ENCODE measurements at places on chromosomes 4 and X.

GRCh38 chr4:186861317-186861716 is 137.7 kb upstream of the FAT1 start:
- no peak for DNase-seq

DNA sequence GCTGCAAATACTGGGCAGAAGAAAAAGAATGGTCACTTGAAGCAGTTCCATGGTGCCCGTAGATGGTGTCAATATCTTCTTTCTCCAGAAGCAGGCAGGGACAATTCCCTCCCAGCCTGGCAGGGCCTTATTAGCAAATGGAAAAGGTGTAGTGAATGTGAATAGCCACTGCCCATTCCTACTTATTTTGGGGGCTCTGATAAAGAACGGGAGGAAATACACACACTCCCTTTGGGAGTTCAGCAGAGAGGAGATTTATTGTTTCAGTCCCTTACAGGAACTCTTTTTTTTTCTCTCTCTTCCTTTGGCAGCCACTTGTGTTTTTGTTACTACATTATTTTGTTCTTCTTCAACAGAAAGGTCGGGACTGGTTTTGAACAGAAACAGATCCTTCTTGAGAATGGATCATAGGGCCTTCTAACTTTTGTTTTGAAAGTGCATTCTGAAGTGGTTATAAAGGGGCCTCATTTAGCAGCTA is at the start of gene EMCN:
EMCN (minus strand) TSS at position 159 of the 478 bp plus-strand sequence; CDS start at position 51, 108 bp downstream.
- DNase-seq: no peak

DNA sequence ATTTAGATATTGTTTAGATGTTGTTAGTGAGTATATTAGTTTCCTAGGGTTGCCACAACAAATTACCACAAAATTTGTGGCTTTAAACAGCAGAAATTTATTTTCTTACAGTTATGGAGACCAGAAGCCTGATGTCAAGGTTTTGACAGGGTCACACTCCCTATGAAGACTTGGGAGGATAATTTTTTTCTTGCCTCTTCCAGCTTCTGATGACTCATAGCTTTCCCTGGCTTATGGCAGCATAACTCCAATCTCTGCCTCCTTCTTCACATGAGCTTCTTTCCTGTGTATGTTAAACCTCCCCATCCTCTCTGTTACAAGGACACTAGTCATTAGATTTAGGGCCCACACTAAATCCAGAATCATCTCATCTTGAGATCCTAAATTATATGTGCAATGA is 20.9 kb upstream of the RAB40A start:
- DNase-seq: no peak

DNA sequence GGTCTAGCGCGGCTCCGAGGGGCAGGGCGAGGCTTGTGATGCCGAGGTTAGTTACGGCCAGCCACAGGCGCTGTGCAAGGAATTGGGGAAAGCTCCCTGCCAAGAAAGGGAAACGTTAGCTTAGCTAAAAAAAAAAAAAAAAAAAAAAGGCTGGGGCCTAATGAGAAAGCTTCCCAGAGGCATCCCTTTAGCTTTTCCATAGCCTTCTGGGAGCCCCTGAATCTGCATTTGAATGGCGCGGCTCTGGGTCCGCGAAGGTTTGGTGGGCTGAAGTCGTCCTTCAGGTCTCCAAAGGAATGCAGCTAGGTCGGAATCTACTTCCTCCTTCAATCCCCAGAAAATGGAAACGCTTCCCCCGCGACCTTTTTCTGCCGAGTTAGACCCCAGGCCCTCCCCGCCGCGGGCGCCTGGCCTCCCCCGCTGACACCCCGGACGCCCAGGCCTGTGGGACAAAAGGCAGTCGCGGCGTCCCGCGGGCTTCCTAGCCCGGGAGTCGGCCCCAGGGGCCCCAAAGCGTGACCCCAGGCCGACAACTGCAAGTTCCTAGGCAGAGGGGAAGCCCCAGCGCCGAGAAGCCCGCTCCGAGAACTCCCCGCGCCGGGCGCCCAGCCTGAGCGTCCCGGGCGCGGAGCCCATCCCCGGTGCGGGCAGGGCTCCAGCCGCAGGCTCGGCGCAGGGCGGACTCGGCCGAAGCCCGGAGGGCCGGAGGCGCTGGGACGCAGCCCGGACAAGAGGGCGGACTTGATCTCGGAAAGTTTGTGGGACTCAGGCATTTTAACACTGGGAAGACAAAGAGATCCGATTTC is 605 bp upstream of the FAT1 start:
- DNase-seq: no peak

- no peak for DNase-seq
These were observed 5.6 kb downstream of the PRDM8 start for GRCh38 chr4:80202741-80203553.

DNA sequence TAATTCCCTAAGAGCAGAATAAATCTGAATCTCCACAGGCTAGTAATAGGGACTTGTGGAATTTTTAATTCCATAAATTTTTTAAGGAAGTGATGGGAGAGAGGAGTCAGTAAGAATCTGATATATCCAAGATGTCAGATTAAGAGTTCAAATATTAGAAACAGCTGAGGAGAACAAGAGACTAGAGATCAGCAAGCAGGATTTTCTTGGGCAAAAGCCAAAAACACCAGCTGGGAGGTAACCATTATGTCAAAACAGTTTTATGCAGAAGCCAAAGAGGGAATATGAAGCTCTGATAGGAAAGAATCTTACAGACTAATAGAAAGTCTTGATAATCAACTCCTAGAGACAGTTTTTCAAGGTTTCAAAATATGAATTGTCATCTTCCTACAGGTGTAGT is 72.2 kb upstream of the RBPJ start:
- no peak for DNase-seq

DNA sequence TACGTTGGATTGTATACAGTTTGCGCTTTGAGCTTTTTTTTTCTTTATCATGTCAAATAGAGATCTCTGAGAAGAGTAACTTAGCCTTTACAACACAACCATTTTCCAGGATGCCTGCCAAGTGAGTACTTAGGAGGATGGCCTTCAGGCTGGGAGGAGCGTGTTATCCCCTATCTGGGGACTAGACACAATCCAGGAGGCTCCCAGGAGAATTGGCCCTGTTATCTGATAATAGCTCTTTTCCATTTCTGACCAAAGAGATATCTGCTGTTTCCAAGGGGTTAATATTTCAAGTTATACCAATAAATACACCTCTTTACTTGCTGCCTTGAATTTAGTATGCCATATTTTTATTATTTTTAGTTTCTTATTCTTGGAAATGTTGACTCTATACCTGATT is 169.5 kb upstream of the SMARCAD1 start:
- DNase-seq: no peak

DNA sequence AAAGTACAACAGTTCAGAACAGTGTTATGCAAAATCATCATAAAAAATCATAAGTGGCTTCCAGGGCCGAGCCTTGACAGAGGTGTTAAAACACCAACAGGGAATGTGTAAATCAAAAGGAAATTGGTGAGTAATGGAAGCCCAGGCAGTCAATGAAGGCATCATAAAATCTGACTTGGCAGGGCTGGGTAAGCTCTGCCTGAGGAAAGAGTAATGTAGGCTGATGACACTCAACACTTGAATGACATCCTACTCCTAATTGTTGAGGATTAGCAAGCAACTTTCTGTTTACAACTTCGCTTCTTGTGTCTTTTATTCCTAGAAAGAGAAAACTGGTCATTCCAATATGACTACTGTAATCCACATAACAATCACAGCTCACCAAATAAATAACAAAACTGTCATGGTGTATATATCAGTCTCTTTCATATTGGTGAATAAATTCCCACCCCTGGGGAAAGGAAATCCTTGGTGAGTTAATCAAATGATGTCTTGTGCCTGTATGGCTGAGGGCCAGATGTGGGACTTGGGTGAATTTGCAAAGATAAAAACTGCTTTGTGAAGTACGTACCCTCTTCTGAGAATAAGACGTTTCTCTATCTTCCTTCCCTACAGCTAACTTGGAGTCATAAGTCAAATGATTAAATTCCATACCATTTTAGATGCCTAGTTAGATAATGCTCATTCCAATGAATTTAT is 196.8 kb downstream of the DCHS2 start:
- no peak for DNase-seq

- no peak for DNase-seq
These were observed 176.0 kb downstream of the LDB2 start for GRCh38 chr4:16722416-16722815.

DNA sequence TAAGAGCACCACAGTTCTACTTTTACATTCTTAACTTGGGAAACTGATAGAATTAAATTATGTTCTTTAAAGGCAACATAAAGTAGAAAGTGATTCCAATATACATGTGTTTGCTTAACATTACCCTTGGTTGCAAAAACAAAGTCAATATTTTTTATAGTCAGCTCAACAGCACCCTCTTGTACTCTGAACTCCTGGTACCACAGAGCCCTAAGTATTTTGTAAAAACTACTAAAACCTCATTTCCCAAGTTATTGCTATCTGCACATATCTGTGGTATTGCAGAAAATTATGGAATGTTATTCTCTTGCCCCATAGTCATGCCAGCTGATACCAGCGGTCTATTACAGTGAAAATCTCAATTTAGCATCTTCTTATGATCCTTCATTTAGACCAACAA is 2.9 kb downstream of the KIF4A start:
- no peak for DNase-seq

DNA sequence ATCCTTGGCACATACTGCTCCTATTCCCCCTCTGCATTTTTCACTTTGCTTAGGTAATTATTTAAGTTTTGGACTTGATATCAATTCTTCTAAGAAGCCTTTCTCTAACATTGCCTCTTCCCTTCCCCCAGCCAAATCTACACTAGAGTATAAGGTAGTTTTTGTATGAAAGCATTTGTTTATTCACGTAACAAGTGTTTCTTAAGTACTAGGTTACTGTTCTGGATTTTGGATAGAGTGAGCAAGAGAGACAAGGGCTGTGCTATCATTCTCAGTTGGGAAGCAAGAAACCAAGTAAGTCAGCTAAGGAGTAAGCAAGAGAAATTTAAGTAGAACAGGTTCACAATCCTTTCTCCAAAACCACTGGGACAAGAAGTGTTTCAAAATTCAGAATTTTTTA is 55.9 kb upstream of the HHIP start:
- no peak for DNase-seq

GRCh38 chrX:41970419-41970818 is 47.1 kb upstream of the CASK start:
- DNase-seq: no peak

- DNase-seq: no peak
These were observed 115.9 kb downstream of the NSUN7 start for GRCh38 chr4:40865696-40866095.

DNA sequence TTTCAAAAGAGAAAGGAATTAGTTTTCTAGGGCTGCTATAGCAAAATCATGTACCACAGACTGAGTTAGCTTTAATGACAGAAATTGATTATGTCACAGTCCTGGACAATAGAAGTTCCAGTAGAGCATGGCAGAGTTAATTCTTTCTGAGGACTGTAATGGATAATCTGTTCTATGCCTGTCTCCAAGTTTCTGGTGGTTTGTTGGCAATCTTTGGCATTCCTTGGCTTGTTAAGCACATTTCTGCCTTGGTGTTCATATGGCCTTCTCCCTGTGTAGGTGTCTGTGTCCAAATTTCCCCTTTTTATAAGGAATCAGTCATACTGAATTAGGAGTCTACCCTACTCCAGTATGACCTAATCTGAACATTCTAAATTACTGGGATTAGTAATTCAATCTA is 336.1 kb upstream of the PABPC4L start:
- no peak for DNase-seq

DNA sequence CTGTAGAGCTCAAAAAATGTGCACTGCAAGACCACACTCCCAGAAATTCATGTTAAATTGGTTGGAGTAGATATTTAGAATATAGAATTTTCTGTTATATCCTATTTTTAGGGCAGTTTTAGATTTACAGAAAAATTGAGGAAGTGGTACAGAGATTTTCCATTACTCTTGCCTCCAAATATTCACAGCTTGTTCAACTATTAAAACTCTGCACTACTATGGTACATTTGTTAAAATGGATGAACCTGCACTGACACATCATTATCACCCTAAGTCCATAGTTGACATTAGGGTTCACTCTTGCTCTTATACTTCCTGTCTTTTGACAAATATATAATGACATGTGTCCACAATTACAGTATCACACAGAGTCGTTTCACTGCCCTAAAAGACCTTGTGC is 1724.5 kb downstream of the C4orf33 start:
- DNase-seq: no peak

DNA sequence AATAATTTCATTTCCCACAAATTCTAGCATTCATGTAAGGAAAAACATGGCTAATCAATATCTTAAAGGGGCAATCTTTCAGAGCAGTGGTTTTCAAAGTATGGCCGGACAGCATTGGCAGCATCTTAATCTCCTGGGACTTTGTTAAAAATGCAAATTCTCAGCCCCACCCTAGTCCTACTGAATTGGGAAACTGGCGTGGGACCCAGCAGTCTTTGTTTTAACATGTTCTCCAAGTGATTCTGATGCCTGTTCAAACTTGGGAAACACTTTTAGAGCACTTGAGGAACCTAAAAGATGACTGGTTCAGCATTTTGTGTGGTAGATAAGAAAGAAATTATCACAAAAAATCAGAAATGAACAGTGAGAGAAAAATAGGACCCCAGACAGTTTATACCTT is 65.7 kb downstream of the ZFX start:
- no peak for DNase-seq

DNA sequence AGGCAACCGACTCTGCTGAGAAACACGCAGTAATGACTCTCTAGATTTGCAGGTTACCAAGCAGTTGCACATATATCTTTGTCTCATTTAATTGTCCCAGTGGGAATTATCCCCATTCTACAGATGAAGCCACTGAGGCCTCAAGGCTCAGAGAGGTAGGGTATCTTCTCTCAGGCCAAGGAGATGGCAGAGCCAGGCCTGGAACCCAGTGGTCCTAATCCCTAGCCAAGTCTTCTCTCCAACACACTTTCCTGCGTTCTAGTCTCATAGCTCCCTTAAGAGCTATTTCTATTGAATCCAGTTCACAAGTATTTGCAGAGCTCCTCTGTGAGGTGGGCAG is 181.3 kb upstream of the BCOR start:
- DNase-seq: no peak

GRCh38 chr4:168488869-168489274 is 8.0 kb upstream of the PALLD start:
- no peak for DNase-seq

- DNase-seq: no peak
These were observed 392.5 kb downstream of the BCOR start for GRCh38 chrX:39705290-39705689.

GRCh38 chrX:14899607-14900006 is 26.4 kb downstream of the MOSPD2 start:
- no peak for DNase-seq

- DNase-seq: no peak
These were observed 440.2 kb downstream of the INPP4B start for GRCh38 chr4:142405695-142406498.

- DNase-seq: no peak
These were observed 1830.9 kb upstream of the ADGRL3 start for GRCh38 chr4:59369229-59369628.

- DNase-seq: no peak
These were observed 111.7 kb downstream of the CHRNA9 start for GRCh38 chr4:40446839-40447238.
